Brain microvascular endothelial cell (primary cell): ENCODE measurements at places on chromosomes 3 and 15.

- no peak for DNase-seq
Observed at GRCh38 chr15:25609371-25609770, 170.5 kb upstream of the UBE3A start.

DNA sequence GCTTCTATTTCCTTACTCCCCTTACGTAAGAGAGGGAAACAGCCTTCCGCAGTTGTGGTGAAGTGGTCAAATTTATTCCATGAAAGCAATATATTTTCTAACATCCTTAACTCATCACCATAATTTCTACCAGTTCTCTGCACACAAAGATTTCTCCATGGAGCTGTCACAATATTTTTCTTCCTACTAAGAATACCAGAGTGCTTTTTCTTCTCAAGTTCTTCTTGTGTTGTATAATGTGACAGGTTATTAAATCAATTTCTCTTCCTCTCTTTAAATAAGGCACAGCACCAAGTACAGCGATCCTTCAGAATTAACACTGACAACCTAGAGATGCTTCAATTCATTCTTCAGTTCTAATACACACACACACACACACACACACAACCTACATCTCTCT is 153.0 kb downstream of the CPNE4 start:
- no peak for DNase-seq

DNA sequence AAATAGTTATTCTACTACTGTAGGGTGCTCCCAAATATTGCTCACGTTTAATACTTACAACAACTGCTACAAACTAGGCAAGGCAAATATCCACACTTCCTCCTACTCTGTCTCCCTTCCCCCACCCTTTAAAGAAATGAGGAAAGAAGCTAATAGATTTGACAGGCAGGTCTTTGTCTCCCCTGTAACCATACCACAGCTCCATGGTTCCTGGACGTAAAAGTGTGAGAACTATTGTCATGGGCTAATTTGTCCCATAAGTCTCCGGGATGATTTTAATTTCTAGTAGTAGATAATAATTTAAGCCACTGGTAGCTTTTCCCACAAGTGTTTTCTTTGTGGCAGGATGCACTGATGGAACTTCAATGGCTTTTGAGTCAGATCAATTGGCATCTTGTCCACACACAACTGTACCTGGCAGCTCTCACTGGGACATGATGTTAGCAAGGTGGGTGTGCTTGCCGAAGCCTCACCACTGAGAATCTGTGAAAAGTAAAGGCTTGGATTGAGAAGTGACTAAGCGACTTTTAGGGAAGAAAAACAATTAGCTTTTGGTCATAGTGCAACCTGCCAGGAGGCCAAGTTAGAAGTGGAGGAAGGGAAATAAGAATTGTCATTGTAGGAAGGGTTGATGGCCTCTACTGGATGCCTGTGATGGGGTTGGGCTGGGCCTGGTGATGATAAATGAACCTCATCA is 1.4 kb upstream of the CPOX start:
- DNase-seq: no peak

GRCh38 chr3:14772533-14773138 is 46.1 kb upstream of the FGD5 start:
- no peak for DNase-seq

DNA sequence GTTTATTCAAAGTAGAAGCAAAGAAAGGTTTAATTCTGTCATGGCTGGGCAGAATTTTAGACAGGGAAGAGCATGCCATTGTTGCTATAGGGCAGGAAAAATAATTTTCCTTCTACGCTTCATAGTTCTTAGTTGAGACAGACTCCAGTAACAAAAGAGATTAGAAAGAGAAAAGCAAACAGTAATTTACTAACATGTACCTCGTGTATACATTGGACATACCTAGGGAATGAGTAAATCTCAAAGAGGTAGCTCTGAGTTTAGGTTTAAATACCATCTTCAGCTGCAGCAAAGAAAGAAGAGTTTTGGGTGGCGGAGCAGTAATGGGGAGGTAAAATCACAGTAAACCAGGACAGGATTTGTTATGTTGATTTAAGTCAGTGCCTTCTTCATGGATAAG is 416.1 kb downstream of the EPHA6 start:
- no peak for DNase-seq

GRCh38 chr3:136804141-136804540 is 14.8 kb upstream of the SLC35G2 start:
- no peak for DNase-seq

GRCh38 chr15:41492597-41493204 is 973 bp upstream of the ITPKA start:
- DNase-seq: no peak

DNA sequence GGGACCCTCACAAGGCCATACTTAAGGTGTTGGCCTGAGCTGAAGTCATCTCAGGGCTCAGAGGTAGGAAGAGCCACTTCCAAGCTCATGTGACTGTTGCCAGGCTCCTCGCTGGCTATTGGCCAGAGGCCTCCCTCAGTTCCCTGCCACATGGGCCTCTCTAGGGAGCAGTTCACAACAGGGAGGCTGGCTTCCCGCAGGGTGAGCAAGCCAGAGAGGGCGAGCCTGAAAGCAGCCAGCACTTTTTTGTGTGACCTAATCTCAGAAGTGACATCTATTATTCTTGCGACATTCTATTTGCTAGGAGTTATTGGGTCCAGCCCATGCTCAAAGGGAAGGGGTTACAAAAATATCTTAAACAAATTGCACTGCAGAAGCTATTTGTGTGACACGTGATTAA is 201.4 kb downstream of the SSR3 start:
- no peak for DNase-seq

DNA sequence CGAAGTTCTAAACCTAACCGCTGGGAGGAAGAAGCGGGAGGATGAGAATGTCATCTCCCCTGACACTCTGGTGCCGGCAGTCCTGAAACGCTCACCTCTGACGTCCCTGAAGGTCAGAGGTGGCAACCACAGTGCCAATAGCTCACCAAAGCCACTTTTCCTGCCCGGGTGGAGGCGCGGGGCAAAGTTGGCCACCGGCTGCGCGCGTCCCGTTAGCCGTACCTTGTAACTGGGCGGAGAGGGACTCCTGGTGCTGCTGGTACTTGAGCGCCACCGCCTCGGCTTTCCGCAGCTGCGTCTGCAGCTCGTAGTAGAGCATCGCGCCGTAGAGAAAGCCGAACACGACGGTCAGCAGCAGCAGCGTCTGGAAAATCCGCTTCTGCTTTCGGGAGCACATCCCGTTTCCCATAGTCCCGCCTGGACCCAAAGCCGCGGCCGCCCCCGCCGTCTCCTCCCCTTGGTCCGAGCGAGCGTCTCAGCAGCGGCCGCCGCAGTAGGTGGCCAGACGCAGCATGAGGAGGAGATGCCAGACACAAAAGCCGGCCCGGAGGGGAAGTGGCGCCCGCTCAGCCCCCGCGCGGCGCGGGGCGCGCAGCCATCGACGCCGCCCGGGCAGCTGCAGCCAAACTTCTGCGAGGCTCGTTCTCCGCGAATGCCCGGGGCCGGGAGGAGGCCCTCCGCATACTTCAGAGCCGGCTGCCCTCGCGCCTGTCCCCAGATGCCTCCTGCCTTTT is 680 bp downstream of the GOLIM4 start:
- peak; percentile 74 for DNase-seq
